ENCODE measurements at places on chromosomes 16 and 17.

- no peak for DNase-seq
Observed at GRCh38 chr17:61387011-61387410, 12.6 kb upstream of the TBX2 start.

GRCh38 chr17:7293816-7294613 is 424 bp downstream of the YBX2 start:
- DNase-seq: no peak

DNA sequence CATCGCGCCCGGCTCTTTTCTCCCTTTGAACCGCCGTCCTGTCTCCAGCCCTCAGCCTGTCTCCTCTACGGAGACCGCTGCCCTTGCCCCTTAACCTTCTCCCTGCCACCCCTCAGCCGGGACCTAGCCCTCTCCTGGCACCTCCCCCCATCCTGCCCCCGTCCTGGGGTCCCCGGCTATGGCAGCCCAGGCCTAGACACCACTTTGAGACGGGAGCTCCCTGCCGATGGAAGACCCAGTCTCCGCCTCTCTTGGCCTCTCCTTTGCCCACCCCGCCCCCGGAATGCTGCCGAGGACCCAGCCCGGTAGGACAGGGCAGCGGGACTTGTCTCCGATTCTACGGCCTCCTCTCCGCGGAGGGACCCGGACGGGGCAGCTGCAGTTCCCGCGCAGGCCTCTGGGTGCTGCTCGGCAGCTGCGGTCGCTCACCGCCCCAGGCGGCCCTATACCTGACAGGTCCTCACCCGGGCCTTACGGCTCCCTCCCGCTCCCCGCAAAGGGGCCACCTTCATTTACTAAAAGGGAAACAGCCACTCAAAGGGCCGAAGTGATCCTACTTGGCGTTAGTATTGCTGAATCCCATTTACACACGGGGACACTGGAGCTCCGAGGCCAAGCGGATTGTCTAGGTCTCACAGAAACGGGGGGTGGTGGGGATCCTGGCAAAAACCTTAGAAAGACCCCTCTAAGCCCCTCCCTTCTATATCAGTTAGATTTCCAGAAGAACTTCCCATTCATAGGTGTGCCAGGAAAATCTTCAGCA is 32.6 kb upstream of the TAC4 start:
- peak; percentile 45 for DNase-seq

- peak; percentile 76 for DNase-seq
Observed at GRCh38 chr17:53626286-53626685, 196.4 kb upstream of the KIF2B start.

DNA sequence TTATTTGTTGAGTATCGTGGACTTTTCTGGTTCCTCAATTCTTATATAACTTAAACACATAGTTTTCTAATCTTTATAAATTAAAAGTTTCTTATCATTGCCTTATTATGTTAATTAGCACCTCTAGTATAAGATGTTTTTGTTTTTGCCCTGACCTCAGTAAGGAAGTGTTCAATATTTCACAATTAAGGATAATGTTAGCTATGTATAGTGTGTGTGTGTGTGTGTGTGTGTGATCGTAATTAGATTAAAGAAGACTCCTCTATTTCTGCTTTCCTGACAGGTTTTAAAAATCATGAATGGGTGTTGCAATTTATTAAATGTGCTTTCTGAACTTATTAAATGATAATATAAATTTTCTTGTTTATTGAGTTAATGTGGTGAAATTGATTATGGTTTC is 12.0 kb downstream of the IL21R start:
- DNase-seq: no peak

GRCh38 chr17:34302636-34303035 is 16.6 kb upstream of the CCL8 start:
- DNase-seq: no peak

DNA sequence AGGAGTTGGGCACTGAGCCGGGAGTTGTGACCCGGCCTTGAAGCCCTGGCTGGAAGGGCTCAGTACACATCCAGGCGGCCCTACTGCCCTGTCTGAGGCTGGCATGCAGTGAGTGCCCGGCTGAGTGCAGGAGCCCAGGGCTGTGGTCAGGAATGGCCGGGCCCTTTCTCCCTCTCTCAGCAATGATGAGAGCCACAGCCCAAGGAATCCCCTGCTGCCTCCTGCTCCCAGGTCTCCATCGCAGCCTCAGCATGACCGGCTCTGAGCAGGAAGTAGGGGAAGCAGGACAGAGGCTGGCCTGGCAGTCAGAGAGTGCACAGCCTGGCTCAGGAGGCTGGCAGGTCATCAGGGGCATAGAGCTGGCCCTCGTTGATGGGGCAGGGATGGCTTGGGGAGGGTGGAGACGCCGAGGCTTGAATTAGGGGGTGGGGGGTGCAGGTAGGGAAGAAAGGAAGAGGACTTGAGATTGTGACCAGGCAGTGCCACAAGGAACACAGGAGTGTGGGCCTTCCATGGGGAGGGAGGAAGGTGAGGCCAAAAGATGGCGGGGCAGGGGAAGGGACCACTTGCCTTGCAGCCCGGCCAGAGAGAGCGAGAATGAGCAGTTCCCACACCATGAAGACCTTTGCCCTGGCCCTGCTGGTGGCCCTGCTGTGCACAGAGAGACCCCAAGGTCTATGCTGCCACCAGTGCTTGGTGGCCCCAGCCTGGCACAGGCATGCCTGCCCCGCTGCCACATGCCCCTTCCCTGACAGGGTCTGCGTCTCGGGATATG is 32.1 kb upstream of the KRT17 start:
- DNase-seq: no peak

DNA sequence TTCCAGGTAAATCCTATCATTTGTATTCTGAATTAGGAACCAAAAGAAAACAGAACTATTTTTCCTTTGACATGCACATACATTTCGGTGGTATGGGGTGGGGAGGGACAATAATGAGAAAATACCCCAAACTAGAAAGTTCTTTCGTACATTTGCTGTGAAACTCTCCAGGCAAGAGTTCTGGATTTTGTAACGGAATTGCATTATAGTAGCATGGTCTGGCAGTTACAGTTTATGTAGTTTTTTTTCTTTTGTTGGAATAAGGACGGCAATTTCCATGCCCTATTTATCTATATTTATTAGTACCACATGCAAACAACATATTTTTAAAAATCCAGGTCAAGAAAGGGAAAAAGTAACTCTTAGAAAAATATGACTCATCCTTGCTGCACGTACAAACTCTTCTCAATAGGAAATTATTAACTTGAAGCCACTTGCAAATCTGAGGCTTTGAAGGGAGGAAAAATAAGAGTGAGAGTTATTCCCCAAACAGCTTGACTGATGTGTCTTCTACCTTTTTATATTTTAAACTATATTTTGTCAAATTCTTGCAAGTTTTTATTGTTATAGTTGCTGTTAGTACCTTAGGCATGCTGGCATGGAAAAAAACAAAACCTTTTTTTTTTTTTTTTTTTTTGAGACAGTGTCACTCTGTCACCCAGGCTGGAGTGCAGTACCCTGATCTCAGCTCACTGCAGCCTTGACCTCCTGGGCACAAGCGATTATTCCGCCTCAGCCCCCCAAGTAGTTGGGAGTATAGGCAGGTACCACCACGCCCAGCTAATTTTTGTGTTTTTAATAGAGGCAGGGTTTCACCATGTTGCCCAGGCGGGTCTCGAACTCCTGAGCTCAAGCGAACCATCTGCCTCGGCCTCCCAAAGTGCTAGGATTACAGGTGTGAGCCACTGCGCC is 69.3 kb downstream of the WWP2 start:
- DNase-seq: peak; percentile 36

DNA sequence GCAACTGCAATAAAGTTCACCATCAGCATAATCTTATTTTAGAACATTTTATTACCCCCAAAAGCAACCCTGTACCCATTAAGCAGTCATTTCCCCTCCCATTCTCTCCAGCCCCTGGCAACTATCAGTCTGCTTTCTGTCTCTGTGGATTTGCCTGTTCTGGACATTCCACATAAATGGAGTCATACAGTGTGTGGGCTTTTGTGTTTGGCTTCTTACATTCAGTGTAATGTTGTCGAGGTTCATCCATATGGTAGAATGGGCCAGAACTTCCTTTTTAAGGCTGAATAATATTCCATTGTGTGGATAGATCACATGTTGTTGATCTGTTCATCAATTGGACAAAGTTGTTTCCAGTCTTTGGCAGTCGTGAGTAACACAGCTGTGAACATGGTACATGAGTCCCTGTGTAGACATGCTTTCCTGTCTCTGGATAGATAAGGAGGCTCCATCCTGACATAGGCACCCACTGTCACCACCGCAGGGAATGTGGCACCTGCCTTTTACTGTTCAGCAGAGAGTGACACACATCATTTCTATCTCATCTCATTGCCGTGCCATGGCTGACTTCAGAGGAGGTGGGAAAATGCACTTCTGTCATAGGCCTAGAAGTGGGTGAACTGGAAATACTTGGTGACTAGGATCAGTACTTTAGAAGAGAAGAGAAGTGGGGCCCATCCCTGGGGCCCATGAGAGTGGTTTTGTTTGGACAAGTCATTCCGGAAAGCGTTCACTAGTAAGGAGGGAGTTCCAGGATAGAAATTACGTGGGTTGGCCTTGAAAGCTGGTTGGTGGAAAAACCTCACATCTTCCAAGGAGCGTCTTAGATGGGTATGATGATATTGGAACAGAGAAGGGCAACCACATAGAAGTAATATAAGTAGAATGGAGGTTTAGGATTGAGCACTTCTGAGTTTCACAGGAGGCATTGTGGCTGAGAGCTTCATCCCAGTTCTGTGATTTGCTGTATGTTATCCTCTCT is 25.8 kb downstream of the EPN2 start:
- peak; percentile 40 for DNase-seq

DNA sequence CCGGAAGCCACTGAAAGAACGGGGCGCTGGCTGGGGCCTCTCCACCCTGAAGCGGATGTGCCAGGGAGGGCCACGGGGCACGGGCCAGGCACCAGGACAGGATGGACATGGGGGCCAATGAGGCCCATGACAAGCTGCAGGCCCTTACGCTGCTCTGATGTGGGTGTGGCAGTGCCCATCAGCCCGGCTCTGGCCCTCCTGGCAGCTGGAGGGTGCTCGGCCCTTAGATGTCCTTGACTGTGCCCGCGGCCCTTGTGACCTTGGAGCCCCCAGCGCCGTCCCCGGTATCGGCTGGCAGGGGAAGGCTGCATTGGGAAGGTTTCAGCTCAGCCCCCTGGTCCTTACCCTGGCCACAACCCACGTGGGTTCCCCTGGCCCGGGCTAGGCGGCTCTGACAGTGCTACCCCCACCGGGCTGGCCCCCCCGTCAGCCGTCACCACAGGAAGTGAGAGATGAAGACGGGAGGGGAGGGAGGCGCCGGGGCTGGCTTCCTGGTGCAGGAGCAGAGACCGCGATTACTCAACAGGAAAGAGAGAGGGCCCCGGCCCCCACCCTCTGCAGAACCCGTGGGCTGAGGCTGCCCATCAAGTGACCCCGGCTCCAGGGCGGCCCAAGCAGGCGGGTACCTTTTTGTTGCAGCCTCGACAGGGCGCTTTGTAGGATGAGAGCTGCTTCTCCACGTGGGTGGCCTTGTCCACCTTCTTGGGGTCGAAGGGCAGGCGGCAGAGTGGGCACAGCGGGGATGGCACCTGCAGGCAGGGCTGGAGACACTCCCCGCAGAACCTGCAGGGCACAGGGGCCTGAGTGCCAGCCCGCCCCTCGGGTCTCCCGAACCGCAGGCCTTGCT is 5.3 kb downstream of the RNF166 start:
- DNase-seq: peak; percentile 71

GRCh38 chr17:46202424-46202823 is 9.2 kb upstream of the KANSL1 start:
- no peak for DNase-seq

- no peak for DNase-seq
Observed at GRCh38 chr16:66508248-66508913, 41.5 kb downstream of the TK2 start.

DNA sequence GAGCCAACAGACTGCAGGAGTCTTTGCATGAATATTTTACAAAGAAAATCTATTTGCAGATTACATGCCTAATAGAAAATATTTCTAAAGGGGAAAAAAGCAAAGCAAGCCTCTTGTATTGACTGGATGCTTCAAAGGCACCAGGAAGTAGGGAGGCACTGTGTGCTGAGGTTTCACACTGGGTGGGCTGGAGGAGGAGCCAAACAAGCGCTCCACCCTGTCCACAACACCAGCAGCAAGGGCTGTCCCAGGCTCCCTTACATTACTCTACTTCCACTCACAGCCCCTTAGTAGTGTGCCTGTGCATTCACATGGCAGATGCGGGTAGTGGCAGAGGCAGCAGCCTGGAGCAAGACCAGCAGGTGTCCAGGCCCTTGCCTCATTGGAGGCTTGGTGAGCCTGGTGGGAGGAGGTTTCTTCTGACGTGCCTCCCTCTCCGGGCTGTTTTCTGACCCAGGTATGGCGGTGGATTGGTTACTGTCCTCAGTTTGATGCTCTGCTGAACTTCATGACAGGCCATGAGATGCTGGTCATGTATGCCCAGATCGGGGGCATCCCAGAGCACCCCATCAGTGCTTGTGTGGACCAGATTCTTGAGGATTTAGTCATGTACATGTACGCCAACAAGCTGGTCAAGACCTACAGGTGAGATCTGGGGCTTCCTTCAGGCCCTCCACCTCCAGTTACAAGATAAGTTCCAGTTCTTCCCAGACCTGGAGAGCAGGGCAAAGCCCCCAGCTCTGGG is 7.0 kb upstream of the CCNF start:
- DNase-seq: no peak

GRCh38 chr16:10740845-10741208 is 2.8 kb upstream of the NUBP1 start:
- no peak for DNase-seq

GRCh38 chr16:87391324-87391949 is 699 bp upstream of the MAP1LC3B start:
- DNase-seq: no peak

DNA sequence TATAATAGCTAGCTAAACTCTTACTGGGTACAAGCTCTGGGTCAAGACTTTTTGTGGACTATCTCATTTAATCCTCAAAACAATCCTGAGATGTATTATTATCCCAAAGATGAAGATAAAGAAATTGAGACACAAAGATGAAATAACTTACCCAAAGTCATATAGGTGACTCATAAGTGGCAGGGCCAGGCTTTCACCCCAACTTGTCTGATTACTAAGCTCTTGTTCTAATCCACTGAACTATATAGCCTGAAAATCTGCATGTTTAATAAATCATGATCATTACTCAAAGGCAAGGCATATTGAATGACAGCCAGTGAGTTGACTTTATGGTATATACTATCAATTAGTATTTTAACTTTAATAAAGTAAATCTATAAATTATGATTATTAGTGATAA is 77.4 kb downstream of the SKAP1 start:
- peak; percentile 13 for DNase-seq

GRCh38 chr17:81035521-81036196 is 708 bp downstream of the BAIAP2 start:
- no peak for DNase-seq

DNA sequence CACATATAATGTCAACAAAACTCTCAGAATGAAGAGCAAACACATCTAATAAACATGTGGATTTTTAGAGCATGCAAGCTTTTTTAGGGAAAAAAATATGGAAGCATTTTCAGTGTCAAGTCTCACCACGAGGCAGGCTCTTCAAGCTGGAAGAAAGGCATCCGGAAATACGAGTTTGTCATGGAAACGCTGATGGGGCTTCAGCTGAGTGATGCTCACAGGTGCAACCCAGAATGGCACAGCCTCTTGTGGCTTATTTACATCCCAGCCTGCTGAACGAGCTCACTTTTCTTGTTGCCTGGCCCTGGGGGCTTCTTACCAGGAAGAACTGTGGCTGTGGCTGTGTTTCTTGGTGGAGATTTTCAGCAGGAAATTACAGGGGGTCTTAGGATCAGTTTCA is 24.1 kb upstream of the DYNLL2 start:
- no peak for DNase-seq

Measured in fibroblast of upper back skin (primary cell).